ENCODE measurements at places on chromosomes 7 and 10.
A peak's percentile ranks its signal among the peaks of the same experiment; 100 is the strongest.

DNA sequence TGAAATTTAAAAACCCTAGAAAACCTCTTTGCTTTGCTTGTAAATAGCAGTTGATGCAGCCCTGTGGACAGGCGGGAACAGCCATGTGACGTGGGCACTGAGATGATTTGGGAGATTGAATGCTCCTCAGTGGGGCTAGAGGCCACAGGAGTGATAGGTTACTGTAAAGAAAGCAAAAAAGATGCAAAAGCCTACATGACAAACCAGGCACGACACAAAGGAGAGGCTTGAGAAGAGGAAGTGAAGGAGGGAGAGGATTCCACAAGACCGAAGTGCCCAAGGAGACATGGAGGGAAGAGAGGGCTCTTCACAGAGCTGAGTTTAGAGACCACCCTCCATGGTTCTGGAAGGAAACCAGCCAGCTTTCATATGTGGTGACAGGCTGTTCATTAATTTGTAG, 25.7 kb downstream of the IKZF1 start:
- DNase-seq = peak; percentile 51

- DNase-seq = peak; percentile 14
Observed at GRCh38 chr7:115940460-115941060, 90.0 kb downstream of the TFEC start.

DNA sequence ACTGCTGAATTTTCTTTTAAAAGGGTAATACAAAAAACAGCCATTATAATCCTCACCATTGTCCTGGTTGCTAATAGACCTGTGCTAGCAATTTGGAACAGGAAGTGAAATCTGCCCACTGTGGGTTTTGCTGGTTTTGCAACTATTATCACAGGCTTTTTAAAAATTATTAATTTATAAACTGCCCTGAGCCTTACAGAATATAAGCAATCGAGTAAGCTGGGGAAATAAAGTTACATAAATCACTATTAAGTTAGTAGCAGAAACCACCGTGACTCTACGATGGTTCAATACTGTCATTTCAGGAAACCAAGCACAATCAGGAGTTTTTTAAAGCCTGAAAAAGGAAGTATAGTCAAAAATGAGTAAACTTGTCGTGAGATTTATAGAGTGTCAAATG, 62.3 kb downstream of the TMEM26 start:
- DNase-seq = peak; percentile 26

GRCh38 chr10:133090101-133090500, 2.4 kb downstream of the ADGRA1 start:
- no peak for DNase-seq

- no peak for DNase-seq
Observed at GRCh38 chr7:52009181-52009580, 692.6 kb upstream of the COBL start.

Data from hematopoietic multipotent progenitor cell treated with erythropoietin and hydrocortisone succinate and interleukin-3 and kit ligand, for 4 days (in vitro differentiated cells).